Ascending aorta (tissue), 2 donors: ENCODE measurements at places on chromosomes 2 and 18.

DNA sequence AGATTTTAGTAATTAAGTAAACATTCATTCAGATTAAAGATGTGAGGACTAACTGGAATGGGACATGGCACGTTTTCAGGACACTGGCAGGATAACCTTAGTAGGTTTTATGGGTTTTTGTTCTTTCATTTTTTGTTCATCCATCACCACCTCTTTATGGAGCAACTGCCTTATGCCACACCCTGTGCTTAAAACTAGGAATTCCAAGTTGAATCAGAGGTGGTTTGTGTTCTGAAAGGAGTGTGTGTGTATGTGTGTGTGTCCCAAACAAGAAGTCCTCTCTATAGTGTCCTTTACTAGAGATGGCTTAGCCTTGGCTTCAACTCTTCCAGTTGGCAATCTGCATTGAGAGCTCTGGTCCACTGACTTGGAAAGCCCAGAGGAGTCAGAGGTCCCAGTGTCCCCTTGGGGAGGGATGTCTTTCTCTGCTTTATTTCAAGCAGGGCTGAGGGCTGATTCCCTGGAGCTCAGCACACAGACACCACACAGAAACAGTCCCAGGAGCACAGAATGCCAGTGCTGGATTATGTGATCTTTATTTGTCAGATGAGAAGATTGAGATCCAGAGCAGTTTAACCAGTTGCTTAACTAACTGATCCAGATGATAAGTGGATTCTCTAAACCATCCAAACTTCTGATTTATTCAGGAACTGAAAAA, 25.2 kb downstream of the RHOB start:
- DNase-seq, result no peak

DNA sequence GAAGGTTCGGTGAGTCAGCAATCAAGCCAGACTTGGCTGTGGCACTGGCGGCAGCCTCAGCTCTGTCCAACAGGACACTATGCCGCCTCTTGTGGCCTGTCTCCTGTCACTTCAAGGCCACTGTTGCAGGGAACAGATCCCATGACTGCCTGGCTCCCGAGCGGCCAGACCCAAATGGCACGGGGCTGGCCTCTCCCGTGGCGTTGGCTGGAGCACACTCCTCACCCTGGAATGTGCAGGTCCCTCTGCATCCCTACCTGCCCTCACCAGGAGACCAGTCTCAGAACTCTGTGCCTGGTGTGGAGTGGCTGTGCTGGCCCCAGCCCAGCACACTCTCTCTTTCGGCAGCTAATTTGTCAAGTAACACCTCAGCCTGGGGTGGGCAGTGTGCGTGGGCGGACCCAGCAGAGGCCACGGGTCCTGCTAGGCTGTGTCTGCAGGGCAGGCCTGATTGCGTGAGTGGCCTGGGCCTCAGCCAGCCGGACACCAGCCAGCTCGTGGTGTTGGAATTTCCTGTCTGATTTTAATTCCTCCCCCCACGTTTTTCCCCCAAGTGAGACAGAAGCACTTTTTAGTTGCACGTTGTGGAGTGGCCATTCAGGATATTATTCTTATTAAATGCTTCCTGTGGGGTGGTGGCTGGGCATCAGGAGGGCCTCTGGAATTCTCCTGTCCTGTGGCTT, 179.3 kb downstream of the GLI2 start:
- DNase-seq, result peak; percentile 77

GRCh38 chr2:232519581-232520438, at the start of gene PRSS56:
PRSS56 (plus strand) TSS chr2:232520388; CDS start chr2:232520599, 211 bp downstream.
- DNase-seq, result no peak

DNA sequence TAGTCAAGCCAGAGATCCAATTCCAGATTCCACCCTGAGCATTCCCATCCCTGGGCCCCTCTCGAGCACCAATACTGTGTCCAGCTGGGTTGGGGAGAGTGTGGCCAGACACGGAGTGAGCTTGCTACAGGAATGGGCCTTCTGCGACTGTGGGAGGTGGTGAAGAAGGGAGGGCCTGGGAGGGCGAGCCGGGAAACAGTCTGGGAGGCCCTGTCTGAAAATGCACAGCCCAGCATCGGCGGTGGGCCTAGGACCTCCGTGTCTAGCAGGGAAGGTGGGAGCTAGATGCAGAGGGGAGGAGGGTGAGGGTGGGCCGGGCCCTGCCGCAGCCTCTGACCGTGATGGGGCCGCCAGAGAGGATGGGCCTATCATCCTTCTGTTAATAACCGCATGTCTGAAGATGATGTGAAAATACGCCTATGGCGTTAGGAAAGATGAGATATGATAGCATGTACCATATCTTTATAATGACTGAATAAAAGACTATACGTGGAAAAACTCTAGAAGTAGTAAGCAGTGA, 1.9 kb upstream of the OTOS start:
- DNase-seq, result no peak

DNA sequence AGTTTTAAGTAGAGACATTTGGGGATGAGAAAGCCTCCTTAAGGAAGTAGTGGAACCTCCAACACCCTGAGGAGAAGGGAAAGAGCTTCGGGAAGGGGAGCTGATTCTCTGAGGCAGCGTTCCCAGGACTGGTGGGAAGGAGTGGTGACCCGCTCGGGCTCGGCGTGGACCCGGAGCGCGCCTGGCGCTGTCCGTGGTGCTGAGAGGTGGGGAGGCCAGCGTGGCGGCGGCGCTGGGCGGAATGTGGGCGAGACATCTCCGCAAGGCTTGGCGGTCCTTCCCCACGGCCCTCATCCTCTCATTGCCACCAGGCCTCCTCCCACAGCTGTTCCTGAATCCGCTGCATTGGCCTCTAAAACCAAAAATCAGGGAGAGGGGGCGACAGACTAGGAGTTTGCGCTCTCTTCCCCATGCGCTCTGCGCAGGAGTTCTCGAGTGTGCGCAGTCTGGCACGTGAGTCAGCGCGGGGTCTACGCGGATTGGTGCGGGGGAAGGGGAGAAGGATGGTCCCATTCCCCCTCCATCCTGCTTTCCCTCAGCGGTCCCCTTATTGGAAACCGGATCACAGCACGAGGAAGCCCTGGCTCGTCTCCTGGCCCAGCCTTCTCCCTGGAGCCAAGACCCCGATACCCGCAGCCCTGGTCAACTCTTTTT, 857 bp downstream of the RESP18 start:
- no peak for DNase-seq
